ENCODE measurements at places on chromosomes 7 and 10.

DNA sequence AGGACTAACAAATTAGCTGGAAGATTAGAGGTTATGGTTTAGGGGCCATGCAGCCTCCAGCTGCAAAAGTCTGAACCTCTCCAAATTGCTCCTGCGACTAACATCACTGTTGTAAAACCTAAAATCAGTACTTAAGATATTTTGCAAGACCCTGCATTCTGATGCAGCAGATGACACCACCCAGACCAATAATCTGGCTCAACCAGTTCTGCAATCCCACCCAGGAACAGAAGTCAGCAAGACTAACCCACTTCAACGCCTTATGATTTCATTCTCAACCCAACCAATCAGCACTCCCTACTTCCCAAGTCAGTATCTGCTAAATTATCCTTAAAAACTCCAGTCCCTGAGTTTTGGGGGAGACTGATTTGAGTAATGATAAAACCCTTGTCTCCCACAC, 250.8 kb upstream of the MBL2 start:
- DNase-seq, result no peak

GRCh38 chr7:47690902-47691558, 109.1 kb upstream of the TNS3 start:
- DNase-seq, result no peak

GRCh38 chr10:107653832-107654287, 489.4 kb upstream of the SORCS1 start:
- DNase-seq, result no peak

GRCh38 chr10:132848951-132849545, 63.1 kb upstream of the NKX6-2 start:
- DNase-seq, result no peak

DNA sequence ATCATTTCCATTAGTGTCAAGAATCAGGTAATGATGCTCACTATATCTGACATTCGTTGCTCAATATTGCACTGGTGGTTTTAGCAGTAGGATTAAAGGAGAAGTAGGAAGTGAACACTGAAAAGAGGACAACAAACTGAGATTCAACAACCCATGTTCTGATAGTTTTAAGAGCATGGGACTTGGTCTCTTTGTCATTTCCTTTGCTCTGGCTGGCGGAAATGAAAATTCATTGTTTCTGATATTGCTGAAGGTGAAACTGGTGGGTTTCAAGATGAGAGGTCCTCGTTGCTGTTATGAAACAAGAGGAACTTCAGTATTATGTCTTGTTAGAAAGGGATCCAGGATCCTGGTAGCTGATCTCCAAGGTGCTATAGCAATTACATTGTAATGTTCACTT, 129.0 kb downstream of the DNAH11 start:
- DNase-seq, result no peak

DNA sequence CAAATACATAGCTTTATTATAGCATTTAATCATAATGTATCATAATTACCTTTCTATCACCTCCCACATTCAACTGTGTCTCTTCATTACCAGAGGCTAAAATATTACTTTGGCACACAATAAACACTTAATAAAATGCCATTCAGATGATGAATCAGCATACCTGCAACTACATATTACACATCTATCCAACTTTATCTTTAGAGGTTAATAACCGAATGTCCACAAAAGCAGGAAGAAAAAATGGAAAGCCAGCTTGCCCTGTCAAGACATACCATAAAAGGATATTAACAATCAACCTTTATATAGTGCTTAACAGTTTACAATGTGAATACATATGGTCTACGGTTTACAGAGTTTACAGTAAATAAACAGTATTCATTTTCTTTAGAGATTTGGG, 12.7 kb downstream of the CACUL1 start:
- no peak for DNase-seq

DNA sequence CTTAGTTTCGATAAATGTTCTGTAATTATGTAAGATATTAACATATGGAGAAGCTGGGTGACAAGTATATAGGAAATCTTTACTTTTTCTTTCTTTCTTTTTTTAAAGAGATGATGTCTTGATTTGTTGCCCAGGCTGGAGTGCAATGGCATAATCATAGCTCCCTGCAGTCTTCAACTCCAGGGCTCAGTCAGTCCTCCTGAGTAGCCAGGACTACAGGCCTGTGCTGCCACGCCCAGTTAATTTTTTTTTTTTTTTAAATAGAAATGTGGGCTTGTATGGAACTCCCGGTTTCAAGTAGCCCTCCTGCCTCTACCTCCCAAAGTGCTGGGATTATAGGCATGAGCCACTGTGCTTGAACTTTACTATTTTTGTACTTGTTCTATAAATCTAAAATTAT, 111.7 kb downstream of the POLL start:
- no peak for DNase-seq

Measured in cortex of kidney (tissue), 1 donor.